Gastroesophageal sphincter (tissue), 4 donors: ENCODE measurements at places on chromosomes 5 and 9. TPM values are rescaled to one million over a fixed set of nuclear protein-coding genes. Genes with fewer than 3 reads are reported as not detected.

KCNMB1 gene
- 78.3 TPM for total RNA-seq

SHOC1 gene
- not detected for total RNA-seq

GRM6 gene
- total RNA-seq: not detected

ANKRD34B gene
- total RNA-seq: not detected

ST8SIA4 gene
- total RNA-seq: 2.2 TPM

CCNI2 gene
- not detected for total RNA-seq

TLE1 gene
- 43.6 TPM for total RNA-seq

TAL2 gene
- total RNA-seq: not detected
